ENCODE measurements at places on chromosomes 2 and 18.

DNA sequence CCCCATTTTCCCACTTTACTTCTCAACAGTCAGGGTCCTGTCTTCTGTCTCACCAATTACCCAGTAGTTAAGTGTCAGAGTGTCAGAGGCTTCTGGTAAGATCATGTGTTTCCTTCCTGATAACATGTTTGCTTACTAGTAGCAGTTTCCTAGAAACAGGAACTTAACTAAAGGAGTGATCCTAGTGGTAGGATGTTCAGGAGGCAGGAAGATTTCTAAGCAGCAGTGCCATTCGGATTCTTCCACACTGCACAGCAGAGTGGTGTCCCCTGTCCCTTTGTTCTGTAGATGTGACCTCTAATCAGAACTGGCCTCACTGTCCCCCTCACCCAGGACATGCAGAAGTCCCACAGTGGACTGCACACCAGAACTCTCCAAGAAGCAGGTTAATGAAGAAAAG, 221.8 kb upstream of the OSR1 start:
- no peak for DNase-seq

DNA sequence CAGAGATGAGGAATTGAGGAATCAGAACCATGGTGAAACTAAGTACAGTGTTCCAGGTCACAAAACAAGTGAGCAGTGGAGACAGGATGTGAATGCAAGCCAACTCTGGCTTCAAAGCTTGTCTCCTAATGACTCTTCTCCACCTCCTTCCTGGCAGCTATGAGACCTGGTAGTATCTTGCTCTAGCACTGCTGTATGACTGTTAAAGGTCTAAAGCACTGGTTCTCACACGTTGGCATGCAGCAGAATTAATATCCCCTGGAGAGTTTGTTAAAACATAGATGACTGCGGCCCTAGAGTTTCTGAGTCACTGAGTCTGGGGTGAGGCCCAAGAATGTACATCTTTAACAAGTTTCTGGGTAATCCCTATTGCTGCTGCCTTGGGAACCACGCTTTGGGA, 63.3 kb downstream of the SUCLG1 start:
- no peak for DNase-seq

DNA sequence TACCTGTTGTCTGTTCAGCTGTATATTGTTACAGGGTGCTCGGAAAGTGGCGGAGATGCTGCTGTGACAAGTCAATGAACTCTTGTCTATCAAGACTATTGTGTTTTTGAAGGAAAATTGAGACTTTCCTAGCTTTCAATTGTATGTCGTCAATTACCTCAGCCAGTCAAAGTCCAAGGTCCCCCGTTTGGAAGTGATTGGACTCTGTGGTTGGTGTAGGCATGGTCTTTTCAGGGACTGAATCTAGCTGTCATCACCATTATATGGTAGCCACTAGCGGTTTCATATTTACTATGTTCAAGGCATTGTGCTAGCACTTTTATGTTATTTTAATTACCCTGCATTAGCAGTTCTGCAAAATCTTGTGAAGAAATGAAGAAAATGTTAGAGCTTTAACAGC, 54.9 kb downstream of the XRCC5 start:
- DNase-seq = no peak

GRCh38 chr18:7750966-7751365, 183.8 kb downstream of the PTPRM start:
- DNase-seq = no peak

- DNase-seq = no peak
These were observed 168.7 kb downstream of the GLI2 start for GRCh38 chr2:120904379-120904778.

DNA sequence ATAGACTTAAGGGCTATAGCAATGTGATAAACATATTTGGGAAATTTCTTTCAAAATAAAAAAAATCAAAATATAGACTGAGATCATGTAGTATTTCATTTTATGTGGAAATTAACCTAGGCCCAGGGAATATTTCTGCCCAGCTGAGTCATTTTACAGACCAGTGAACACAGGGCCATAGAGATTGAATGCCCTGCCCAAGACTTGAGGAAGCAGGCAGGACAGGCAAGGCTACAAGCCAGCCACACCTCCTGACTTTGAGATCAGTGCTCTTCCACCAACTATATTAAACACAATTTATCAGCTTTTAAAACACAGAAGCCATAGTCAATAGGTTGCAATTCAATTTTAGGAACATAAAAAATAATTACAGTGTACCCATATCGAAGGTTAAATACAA, 12.9 kb downstream of the CCDC148 start:
- DNase-seq = no peak

- DNase-seq = no peak
These were observed 48.8 kb downstream of the SLC66A2 start for GRCh38 chr18:79902640-79903039.

DNA sequence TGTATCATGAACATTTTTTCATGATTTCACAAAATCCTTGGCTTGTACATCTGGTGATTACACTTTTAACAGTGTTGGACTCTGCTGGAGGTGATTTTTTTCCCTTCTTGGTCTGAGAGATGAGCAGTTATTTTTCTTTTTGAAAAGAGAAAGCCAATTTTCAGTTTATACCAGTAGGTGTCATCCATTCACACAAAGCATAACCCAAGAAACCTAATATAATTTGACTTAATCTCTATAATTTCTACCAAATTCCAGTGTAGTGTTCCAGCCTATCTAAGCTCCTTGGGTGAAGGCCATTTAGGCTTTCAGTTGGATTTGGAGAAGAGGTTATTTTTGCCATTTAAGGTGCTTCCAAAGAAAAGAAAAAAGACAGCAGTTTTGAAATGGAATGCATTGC, 7.7 kb upstream of the ICOS start:
- DNase-seq = no peak

- DNase-seq = peak; percentile 19
These were observed 256.8 kb downstream of the RNF152 start for GRCh38 chr18:61635901-61636528.

- DNase-seq = no peak
These were observed 63.2 kb downstream of the G6PC2 start for GRCh38 chr2:168964251-168964807.

GRCh38 chr2:16625201-16625729, 40.4 kb downstream of the CYRIA start:
- no peak for DNase-seq

DNA sequence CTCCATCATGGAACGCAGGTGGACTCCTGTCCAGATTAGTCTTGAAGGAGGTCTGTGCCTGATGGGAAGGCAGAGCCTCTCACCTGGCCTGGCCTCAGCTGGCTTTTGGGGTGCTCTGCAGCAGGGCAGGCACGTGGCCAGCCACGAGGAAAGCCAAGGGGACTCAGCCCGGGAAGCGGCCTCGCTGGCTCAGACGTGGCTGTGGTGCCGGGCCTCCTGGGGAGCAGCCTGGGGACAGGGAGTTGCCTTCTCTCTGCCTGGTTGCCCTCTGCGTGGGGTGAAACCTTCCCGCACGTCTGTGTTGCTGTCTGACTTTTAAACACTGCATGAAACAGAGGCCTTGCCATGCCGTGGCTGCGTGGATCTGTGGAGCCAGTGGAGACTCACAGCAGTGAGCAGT, 45.0 kb downstream of the RTP5 start:
- no peak for DNase-seq

GRCh38 chr2:125643585-125643984, 1012.4 kb upstream of the GYPC start:
- DNase-seq = no peak

DNA sequence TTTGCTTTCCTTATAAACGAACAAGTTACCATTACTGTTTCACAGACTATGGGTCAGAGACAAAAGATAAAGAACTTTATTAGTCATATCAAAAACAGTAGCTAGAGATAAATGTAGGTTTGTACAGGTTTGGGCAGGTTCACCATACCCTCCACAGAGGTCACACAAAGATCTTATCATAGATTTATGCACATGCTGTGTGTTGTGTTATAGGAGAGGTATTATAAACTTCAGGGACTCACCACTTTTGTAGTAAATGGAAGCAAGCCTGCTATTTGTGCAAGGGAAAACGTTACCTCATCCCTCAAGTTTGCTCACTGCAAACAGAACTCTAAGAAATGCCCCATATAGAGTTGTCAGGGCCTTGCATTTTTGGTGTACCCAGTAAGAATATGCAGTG, 584.5 kb upstream of the LRRTM1 start:
- DNase-seq = no peak

Measured in stimulated activated CD4-positive, alpha-beta T cell treated with anti-CD3 and anti-CD28 coated beads, Interleukin-4, amount 100 ng/mL, for 1 hour (primary cell).